ENCODE measurements at places on chromosomes 3 and 15.

- no peak for DNase-seq
These were observed 13.8 kb upstream of the TXNRD3 start for GRCh38 chr3:126668450-126669401.

DNA sequence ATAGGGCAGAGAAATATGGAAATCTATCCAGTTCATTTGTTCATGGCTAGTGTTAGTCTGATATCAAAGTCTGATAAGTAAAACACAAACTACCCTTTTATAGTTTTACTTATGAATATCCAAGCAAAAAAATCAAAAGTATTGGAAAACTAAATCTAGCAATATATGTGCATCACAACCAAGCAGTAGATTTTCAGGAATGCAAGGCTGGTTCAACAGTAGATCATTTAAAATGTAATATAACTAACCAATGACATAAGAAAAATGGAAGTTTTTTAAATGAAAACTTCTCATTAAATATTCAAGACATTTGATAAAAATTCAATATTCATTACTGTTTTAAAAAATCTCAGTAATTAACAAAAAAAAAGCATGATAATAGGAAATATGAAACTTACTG is 12.8 kb upstream of the AQP9 start:
- DNase-seq = no peak

GRCh38 chr15:95405447-95405846 is 925.1 kb upstream of the NR2F2 start:
- DNase-seq = no peak

- DNase-seq = no peak
These were observed 12.0 kb upstream of the COL8A1 start for GRCh38 chr3:99626417-99626788.
